Stomach (tissue), 19 donors: ENCODE measurements at places on chromosomes 1 and 21. TPM values are rescaled to one million over a fixed set of nuclear protein-coding genes. Genes with fewer than 3 reads are reported as not detected.

- H3K4me1 ChIP-seq: no peaks in the 10 kb centered on the region
- DNase-seq: no peak
- no peaks in the 10 kb centered on the region for H3K27me3 ChIP-seq
- no peak overlapping the region for H3K4me3 ChIP-seq
- no peak overlapping the region for H3K27ac ChIP-seq
- no peaks in the 10 kb centered on the region for H3K36me3 ChIP-seq
Measured at GRCh38 chr1:116104667-116105066, 6.5 kb upstream of the MAB21L3 start.

DNA sequence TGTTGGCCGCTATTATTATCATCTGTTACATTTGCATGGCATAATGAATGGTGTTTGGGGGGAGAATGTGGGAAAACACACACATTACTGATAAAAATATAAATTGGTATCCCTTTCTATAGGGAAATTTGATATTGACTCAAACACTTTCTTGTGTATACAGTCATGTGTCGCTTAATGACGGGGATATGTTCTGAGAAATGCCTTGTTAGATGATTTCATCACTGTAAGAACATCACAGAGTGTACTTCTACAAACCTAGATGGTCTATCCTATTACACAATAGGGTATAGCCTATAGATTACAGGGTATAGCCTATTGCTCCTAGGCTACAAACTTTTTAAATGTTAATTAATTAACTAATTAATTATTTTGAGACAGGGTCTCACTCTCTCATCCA is 67.2 kb upstream of the B3GALNT2 start:
- H3K27me3 ChIP-seq: no peaks in the 10 kb centered on the region
- DNase-seq: no peak
- H3K4me3 ChIP-seq: no peak overlapping the region
- no peak overlapping the region for H3K27ac ChIP-seq

- H3K4me3 ChIP-seq: no peak overlapping the region
- H3K27ac ChIP-seq: no peak overlapping the region
- DNase-seq: no peak
Measured at GRCh38 chr1:37410105-37410504, 64.3 kb upstream of the ZC3H12A start.

- H3K27me3 ChIP-seq: peaks cover 16% of the 10 kb centered on the region
- DNase-seq: no peak
- H3K4me3 ChIP-seq: no peak overlapping the region
- H3K27ac ChIP-seq: no peak overlapping the region
Measured at GRCh38 chr1:40318970-40319621, 2.0 kb upstream of the COL9A2 start.

The SLC2A5 gene
- 2.7 TPM for total RNA-seq

The LRRC7 gene
- not detected for total RNA-seq

The KCND3 gene
- 6.4 TPM for total RNA-seq

The RUNX3 gene
- 0.29 TPM for total RNA-seq

The GUCA2A gene
- total RNA-seq: 3.1 TPM
